Iris pigment epithelial cell (primary cell): ENCODE measurements at places on chromosomes 6 and 20.
A peak's percentile ranks its signal among the peaks of the same experiment; 100 is the strongest.

- no peak for DNase-seq
Measured at GRCh38 chr6:6199678-6200077, 120.8 kb downstream of the F13A1 start.

DNA sequence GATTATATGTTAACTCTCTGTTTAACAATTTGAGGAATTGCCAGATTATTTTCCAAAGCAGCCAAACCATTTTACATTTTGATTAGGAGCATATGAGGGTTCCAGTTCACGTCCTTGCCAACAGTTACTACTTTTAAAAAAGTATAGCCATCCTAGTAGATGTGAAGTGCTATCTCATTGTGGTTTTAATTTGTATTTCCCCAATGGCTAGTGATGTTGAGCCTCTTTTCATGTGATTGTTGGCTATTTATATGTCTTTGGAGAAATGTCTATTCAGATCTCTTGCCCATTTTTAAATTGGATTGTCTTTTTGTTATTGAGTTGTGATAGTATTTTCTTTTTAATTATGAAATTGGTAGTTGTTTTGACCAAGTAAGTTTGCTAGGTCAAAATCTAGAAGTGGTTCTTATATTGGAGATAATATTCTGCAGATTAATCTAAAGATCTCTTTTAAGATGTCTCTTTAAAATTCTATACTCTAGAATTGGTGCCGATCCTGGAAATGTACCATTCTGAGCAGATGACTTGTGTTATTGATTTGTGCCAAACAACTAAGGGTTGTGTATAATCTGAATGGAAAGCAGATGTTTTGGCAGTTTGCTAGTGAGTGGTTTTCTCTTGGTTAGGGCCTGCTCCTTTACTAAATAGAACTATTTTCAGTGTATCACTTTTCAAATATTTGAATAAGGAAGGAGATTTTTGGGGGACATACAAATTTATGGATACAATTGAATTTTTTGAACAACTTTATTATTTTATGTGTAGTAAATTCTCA lies 99.5 kb downstream of the CDKAL1 start:
- no peak for DNase-seq

DNA sequence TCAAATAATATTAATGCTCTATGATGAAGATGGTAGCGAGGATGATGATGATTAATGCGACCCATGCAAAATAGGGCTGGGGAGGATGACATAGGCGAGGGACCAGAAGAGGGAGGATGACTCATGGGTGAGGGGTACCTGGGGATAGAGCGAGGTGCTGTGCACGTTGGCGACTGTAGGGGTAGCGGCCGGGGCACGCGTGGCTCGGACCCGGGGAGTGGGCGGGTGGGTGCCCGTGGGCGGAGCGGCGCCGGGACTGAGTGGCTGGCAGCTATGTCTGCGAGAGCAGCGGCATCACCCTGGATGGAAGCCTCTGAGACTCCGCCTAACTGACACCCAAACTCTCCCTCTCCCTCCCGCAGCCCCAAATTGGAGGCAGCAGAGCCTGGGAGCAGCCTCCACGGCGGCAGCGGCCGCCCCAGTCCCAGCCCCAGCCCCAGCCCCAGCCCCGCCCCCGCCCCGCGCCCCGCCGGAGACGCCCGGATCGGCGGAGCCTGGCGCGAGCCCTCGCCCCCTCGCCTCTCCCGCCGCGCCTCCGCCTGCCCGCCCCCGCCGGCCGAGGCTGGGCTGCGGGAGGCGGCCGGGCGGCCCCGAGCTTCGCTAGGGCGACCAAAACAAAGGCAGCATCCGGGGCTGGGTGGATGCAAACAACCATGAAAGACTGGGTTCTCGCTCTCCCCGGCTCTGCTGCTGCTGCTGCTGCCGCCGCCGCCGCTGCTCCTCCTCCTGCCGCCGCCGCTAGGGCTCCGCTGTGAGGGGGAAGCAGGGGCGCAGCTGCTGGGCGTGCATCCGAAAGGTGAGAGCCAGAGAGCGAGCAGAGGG lies at the start of gene RIMS1:
Gene RIMS1 (plus strand): TSS at position 367 of the 822 bp plus-strand sequence. CDS start 474 bp downstream, outside the sequence.
- DNase-seq = peak; percentile 9

- no peak for DNase-seq
Measured at GRCh38 chr6:81381382-81381916, 371.0 kb downstream of the TENT5A start.

DNA sequence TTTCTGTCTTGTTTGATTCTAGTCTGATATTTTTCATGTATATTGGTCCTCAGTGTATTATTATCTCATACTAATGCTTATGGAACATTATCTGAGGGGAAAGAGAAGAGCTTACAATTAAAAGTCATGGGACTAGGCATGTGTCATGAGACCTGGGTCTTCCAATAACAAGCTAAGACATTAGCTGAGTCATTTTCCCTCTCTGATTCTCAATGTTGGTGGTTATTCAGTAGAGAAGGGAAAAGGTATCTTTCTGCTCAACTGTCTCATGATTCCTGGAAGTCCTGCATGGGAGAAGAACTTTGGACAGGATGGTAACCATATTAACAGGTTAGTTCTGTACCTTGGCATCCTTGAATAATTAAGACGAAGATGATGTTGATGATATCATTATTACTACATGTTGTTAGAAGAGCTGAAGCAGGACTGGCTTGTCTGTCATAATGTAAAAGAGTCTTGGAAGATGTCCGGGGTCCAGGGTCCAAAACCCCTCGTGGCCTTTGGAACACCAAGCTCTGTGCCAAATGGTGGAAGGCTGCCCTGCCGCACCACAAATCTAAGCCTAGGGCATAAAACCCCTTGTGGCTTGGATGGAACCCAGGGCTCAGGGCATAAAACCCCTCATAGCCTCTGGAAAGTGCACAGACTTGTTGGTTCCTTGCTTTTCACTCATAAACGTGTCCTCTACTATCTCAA lies 19.1 kb downstream of the TRIM38 start:
- DNase-seq = no peak

GRCh38 chr20:23143098-23143497 lies 57.0 kb upstream of the CD93 start:
- DNase-seq = peak; percentile 85

DNA sequence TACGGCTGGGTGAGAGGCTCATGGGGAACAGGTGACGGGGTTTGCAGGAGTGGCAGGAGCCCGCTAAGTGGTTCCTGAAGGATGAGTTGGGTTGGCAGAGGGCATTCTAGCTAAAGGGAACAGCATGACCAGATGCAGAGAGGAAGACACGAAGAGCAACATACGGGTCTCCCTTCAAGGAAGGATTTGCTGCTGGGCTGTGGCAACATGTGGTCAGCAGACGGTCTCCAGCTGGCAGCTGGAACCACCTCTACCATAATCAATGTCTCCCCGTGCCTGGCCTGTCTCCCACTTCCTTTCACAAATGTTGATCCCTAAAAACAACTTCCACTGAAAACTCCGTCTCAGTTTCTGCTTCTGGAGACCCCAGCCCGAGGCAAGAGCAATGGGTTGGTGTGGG lies 80.6 kb upstream of the SULF2 start:
- DNase-seq = no peak

- no peak for DNase-seq
Measured at GRCh38 chr6:142872376-142872775, 72.6 kb downstream of the HIVEP2 start.

DNA sequence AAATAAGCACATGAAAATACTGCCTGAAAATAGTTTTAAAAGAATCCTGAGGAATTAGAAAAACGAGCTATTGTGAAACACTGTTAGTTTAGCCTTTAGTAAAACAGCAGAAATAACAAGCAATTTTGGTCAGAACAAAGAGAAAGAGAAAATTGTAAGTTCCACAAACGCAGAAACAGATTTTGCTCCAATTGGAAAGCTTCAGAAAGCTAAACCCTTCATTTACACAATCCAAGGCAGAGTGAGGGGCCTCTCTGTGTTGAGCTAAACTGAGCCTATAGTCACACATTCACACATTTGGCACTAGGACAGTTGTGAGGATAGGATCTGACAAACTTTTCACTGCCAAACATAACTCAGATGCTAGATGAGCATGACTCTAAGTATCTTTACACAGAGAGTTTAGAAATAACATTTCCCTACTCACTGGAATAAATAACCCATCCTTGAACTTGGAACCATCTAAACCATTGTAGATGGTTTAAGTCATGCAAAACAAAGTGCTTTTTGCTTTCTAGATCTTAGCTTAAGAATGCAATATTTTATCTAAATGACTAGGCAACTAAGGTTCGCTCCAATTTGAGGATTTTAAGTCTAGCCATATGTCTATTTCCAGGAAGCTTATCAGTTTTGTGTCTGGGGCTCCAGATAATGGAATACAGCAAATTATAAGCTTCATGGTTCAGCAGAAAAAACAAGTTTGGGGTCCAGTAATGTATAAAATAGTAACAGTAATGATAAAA lies 122.6 kb downstream of the SGK1 start:
- peak; percentile 60 for DNase-seq

GRCh38 chr6:41352907-41353306 lies 17.5 kb downstream of the NCR2 start:
- no peak for DNase-seq

DNA sequence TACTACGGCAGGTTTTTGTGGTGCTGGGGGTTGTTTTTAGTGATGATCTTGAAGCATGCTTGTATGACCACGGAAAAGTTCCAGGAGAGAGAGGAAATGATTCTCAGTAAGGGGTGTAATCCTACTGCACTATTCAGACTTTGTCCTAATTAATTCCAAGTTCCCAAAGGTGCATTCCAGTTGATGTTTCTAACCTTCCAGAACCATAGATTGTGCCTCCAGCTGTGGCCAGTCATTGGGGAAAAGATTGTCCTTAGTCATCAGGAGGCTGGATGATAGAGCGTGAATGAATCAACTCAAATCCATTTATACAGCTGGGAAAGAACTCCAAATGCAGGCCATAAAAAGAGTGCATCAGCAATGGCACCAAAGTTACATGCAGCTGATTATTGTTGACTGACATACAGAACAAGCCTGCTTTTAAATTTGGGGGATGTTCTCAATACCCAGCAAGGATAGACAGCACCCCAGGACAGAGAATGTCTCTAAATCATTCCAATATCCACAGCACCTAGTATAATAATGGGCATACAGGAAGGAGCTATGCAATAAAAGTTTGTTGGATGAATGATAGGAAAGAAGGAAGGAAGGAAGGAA lies 27.8 kb upstream of the PKHD1 start:
- no peak for DNase-seq

DNA sequence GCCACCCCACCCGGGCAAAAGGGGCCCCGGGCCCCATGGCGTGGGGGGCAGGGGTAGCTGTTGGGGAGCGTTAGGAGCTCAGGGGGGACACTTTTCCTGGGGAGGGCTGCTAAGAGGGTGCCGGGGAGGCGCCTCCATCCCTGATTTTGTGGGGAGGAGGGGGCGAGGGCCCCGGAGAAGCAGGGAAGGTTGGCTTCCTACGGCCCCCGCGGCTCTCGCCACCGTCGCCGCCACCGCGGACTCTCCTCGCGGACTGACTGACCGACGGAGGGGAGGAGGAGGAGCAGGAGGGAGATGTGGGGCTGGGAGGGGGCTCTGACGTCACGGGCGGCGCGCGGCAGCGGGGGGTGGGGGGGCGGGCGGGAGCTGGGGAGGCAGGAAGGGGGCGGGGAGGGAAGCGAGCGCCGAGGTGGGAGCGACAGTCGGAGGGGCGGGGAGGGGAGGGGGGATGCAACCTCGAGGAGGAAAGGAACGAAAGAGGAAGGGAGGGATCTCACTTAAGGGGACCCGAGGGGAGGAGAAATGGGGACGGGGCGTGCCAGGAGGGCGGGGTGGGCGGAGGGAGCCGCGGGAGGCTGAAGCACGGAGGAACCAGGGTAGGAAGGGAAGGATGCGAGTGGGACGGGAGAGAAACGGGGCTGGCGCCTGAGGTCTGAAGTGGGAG lies 5.1 kb downstream of the GABBR1 start:
- peak; percentile 80 for DNase-seq

DNA sequence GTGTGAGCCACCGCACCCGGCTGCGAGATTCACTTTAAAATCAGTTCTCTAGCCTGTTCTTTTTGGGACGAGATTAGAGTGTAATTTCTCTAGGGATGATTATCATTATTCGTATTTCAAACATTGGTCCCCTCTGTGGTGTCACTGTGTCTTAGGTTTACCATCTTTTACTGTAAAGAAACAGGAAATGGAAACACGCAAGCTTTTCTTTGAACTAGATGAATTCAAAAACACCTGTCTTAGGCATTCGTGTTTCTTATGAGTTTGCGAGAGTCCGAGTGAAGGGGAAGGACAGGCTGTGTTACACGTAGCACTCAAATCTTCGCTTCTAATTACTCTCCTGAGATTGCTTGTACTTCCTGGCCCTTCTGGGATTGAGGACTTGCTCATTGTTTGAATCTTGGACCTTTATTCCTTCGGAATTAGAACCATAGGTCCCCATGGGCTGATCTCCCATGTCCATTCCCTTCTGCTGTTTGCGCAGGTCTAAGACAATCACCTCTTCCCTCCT lies 61.6 kb downstream of the PHACTR2 start:
- DNase-seq = no peak

GRCh38 chr6:26571592-26572296 lies 25.0 kb upstream of the ABT1 start:
- peak; percentile 77 for DNase-seq

DNA sequence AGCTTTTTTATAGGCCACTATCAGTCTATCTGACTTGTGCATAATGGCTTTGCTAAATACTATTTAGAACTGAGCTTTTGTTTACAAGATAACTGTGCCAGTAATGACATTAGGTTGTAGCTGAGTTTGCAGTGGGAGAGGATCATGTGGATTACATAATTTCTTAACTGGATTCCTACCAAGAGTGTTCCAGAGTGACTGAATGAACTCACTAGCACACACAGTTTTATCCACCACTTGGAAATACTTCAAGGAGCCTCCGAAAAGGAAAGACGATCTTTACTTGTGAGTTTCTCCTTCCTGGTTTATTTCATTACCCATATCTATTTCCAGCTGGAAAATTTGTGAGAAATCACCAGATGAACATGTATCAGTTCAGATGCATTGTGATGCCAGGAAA lies 10.9 kb upstream of the SYNE1 start:
- DNase-seq = peak; percentile 68

GRCh38 chr20:7712661-7713060 lies 227.6 kb downstream of the HAO1 start:
- no peak for DNase-seq

GRCh38 chr6:94414041-94414440 lies 994.7 kb upstream of the EPHA7 start:
- DNase-seq = no peak

- DNase-seq = peak; percentile 94
Measured at GRCh38 chr6:34248727-34249468, at the start of gene SMIM29. SMIM29 (minus strand) TSS chr6:34249006; CDS start chr6:34247791, 1,215 bp downstream.

- DNase-seq = no peak
Measured at GRCh38 chr6:115310156-115310555, 750.5 kb downstream of the FRK start.

DNA sequence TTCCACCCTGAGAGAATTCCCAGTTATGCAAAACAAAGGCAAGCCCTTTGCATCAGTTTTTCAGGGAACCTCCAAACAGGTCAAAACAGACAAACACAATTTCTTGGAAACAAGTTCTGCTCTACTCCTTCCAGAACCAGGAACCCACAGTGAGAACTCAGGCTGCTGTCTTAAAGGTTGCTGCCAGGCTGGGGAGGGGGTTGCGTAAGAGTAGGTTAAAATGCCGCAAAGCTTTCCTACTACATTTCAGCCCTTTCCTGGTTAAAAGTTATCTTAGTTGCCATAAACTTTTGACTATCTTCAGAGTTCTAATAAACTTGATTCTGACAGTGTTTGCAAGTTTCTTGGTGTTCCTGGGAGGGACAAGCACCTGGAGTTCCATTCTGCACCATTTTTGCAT lies 33.8 kb downstream of the KPNA5 start:
- DNase-seq = peak; percentile 2
